ENCODE measurements at places on chromosomes 1 and 21.

- no peak for DNase-seq
These were observed 657.9 kb downstream of the BRINP3 start for GRCh38 chr1:189819751-189820150.

DNA sequence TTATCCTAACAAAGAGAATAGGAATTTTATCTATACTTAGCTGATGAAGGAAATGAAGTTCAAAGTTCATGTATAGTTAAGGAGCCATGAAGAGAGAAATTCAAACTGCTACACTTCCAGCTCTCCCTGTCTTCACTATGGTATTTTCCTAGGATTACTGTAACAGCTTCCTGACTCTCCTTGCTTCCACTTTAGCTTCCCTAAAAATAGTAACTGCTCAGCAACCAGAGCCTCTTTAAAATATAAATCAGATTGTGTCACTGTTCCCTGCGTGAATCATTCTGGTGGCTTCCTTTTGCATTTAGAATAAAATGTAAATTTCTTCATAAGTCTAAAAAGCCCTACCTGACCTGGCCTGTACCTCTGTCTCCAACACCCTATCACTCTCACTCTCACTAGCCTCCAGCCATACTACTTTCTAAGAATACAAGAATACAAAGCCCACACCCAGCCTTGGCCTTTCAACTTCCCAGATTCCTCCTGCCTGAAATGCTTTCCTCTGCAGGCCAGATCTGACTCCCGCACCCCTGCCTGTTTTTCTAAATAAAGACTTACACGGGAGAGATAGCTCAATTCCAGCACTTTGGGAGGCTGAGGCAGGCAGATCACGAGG, 30.5 kb downstream of the OR10J1 start:
- no peak for DNase-seq

- DNase-seq = no peak
These were observed 51.4 kb upstream of the KANK4 start for GRCh38 chr1:62370594-62370993.

DNA sequence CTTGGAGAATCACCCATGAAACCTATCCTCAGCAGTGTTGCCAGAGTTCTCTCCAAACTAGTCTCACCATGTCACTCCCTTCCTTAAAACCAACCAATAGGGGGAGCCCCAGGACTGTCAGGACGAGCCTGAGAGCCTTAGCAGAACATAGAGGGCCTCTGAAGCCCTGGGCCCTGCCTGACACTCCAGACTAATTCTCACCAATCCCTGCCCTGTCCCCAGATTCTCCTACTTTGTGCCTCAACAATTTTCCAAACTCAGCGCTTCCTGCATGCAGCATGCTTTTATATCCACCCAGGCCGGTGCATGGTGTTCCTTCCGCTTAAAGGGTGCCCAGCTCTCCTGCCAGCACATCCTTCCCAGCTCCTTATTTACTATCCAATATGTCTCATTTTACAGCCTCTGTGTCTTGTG, 42.7 kb downstream of the HSD3B1 start:
- peak; percentile 25 for DNase-seq

GRCh38 chr1:97192872-97193572, 471.4 kb downstream of the PTBP2 start:
- no peak for DNase-seq

- no peak for DNase-seq
These were observed 67.6 kb upstream of the NEK2 start for GRCh38 chr1:211742889-211743529.

DNA sequence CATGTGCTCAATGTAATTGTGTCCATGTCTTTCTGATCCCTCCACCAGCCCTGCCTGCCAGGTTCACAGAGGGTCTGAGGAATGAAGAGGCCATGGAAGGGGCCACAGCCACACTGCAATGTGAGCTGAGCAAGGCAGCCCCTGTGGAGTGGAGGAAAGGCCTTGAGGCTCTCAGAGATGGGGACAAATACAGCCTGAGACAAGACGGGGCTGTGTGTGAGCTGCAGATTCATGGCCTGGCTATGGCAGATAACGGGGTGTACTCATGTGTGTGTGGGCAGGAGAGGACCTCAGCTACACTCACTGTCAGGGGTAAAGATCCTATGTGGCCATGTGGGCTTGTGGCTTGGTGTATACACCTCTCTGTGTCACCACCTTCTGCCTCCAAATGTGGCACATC, 91.4 kb downstream of the OBSCN start:
- no peak for DNase-seq

- DNase-seq = no peak
These were observed 1.7 kb downstream of the ANKRD65 start for GRCh38 chr1:1419363-1419812.

DNA sequence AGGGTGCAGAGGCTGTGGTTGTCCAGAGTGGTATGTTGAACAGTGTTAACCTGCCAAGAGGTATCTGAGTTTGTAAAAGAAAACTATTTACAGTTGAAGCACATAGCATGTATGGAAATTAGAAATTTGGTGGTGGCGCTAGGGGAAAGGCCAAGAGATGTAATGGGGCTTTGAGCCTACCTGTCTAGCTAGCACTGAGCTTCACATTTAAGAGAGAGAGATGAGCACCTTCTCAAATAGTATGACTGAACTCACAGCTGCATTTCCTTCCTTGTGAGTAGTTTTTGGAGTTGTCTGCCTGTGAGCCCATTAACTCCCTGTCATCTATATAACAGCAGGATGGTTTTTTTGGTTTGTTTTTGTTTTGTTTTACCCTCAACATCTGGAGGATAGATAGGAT, 4.0 kb downstream of the CLIC4 start:
- DNase-seq = no peak

- DNase-seq = no peak
These were observed 86.7 kb downstream of the GALNT2 start for GRCh38 chr1:230153641-230154296.

DNA sequence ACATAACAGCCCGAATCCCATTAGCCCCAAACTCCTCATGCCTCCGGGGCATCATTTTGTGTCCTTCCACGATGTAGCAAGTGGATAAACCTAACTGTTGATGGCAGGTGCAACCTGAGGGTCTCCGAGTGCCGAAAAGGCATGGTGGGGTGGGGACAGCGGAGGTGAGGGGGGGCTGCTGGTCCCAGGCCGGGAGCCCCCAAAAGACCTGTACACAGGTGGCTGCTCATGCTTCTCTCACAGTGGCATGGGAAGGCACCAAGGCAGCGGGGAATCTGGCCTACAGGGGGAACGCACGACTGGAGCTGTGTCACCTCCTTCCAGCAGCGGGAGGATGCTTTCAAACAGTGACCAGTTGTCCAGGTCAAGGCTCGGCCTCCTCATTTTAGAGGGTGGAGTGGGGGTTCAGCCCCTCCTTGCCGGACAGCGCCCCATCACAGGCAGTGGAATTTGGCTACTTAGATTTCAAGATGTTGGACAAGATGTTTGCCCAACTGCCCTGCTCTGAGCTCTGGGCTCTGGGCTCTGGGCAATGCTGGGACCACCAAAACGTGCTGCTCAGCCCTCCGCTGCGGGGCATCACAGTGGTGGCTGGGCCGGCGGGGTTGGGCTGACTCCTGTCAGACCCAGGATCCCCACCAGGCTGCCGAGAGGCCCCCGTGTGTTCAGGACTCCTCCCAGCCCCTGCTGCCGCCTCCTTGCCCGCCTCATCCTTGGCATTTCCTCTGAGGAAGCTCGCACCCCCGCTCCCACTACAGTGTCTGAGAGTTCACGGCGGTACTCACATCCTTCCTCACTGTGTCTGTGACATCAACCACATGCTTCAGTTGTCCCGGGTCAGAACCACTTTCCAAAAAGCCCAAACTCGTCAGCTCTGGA, 7.6 kb downstream of the DNMT3L start:
- no peak for DNase-seq

GRCh38 chr1:159867664-159868026, 5.2 kb upstream of the VSIG8 start:
- peak; percentile 88 for DNase-seq

DNA sequence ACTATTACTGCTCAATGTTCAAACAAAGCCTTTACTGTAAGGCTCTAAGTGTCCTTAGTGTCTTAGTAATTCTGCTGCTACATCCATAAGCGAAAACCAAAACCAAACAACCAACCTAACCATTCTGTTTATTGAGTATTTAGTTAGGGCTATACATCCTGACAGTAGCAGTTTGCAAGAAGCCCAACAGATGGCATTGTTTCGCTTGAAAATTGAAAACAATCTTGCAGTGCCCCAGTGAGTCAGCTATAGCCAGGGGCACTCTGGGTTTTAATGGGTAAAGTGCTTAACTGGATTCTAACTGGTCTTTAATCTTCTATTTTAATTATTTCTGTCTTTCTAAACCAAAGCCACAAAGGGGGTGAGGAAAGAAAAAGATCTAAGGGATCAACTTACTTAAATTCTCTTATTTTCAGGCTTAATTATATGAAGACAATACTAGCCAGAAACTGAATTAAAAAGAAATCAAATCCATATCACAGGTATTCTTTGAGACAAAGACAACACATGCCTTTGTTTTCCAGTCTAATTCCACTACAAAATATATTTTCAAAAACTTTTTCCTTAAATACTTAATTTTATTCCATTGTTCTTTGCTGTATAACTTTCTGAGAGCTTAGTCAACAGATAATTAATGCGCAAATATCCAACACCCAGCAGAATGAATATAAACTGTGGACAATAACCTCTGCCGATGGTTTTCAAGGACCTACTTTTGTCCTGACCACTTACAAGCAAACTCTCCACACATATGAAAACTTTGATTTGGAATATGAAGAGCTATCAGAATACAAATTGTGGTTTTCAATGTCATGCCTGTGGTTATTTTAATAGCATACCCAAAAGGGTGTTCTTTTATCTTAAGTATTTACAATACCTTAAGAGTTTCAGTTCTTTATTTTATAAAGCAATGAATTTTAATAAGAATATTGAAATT, 15.2 kb downstream of the POGZ start:
- DNase-seq = peak; percentile 31

DNA sequence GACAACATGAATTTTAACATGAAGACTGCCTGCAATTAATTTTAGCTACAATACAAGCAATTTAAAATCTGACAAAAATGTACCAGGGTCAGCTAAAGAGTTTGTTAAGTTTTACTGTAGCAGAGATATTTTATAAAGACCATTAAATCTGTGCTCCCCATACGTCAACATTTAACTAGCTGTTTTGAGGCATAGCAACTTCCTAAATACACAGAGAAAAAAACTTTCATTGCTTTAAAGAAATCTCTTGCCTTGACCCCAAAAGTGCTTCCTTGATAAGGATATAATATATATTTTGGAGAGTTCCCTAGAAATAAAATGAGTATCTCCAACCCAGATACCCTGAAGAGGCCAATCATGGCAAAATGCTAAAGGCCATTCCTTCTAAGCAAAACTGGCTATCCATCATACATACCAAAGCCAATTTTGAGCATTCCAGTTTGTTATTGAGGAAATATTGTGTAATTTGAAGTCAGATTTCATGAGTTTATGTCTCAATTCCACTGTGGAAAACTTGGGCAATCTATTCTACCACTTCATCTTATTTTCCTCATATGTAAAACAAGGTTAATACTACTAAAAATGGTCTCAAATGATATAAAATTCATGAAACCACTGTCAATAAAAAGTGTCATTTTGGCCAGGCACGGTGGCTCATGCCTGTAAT, 19.1 kb downstream of the ASPM start:
- DNase-seq = no peak

GRCh38 chr1:229471175-229471574, 37.0 kb downstream of the NUP133 start:
- DNase-seq = no peak

DNA sequence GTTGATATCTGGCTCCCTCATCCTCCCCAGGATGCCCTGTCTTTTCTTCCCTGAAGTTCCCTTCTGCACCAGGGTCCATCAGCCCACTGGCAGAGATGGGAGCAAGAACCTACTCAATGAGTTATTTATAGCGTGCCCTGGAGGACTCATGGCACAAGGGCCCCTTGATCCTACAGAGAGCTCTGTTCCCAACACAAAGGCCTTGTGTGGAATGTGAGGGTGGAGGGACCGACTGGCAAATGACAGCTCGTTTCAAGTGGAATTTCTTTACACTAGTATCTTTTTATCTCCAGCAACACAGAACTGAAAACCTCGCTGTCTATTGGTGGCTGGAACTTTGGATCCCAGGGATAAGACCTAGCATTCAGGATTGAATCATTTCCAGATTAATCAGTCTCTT, 22.4 kb downstream of the CHI3L2 start:
- DNase-seq = no peak

DNA sequence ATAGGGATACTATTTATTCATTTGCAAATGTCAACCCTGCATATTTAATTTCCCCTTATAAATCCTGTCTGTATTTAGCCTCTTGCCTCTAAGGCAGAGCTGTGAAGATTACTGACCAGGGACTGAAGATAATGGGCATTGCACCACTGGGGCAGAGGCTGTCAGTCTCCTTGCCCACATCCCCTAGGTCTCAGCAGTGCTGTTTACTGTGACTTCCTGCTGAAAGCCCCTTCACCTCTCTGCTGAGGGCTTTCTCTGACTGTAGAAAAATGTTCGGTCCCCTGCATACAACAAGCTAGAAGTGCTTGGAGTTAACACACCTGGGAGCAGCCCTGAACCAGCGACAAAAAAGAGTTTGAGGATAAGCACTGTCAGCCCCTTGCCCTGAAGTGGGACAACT, 28.8 kb downstream of the SLC5A9 start:
- DNase-seq = no peak

DNA sequence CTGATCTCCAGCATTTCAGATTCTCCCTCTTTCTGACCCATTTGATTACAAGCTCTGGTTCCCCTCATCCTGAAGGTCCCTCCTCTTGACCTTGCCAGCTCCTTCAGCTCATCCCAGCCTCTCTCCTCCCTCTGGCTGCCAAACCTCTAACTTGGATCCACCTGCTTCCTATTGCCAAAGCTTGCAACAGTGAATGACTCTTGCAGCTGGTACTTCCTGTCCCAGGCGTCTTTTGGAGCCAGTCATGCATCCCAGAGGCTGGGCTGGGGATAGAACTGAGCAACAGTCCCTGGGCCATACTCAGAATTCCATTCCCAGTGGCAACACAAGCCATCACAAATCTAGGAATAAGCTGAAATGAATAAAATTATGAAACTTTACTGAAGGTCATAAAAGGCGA, 27.7 kb upstream of the SPOCD1 start:
- DNase-seq = no peak

DNA sequence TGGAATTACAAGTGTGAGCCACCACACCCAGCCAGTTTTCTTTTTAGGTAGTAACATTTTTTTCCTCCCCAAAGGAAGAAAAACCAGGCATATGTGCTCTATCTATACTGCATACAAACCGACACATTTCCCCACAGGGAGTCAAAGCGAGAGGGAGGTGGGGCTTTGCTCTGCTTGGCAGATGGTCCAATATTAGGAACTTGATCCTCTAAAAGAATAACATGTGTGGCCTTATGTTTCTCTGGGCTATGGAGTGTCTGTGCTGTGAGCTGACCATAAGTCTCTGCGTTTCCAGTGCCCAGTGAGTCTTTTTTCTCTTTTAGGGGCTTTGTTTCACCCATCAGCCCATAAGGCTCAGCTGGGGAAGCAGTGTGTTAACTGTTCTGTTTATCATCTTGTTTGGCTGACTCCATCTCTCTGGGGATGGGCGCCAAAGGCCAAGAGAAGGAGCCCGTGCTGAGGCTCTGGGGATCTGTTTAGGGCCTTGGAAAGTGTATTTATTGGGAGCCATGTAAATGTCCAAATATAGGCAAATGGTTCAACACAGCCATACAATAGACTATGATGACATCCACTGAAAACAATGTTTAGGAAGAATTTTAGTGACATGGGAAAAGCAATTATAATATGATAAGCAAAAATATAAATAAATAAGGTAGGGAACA, 20.2 kb downstream of the LMOD1 start:
- DNase-seq = no peak
